Left renal pelvis (tissue), 4 donors: ENCODE measurements at places on chromosomes 1 and 21.

DNA sequence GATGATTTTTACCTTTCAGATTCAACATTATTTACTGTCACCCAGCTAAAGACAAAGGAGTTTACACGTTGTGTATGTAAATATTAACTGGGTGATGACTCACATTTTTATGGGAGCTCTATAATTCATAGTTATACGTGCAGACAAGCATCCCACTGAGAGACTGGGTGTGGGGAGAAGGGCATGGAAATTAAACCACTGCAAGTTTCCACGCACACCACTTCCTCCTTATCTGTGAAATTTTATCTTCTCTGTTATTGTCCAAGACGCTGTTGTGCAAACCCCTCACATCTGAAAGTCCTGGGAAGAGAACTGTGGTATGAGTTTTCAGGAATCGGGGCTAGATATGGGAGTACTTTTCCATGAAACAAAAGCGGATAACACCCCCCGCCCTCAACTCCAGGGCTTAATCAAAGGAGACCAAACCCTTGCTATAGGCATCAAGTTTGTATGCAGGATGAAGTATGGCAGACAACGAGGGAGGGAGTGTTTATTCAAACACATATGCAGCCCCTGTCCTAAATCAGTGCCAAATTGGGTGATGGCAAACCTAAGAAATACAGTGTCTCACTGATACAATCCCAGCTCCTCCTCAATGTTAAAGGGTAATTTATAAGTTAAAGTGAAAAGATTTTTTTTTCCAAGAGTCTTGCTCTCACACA, 23.3 kb upstream of the DPT start:
- DNase-seq, result no peak

DNA sequence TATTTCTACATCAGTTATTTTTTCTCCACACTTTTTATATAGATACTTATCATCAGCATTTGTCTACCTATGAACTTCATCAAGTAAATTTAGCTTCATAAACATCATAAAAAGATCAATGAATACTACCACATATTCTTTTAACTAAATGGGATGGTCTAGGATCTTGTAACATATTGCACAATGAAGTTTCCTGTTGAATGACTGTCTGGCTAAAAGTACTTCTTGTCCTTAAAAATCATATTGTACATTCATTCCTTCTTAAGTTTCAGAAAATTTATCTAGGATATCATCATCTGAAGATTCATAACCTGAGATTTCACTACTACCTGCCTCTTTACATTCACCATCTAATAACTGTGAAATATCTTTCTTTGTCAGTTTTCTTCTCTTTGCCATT, 69.0 kb downstream of the MAGI3 start:
- DNase-seq, result no peak

DNA sequence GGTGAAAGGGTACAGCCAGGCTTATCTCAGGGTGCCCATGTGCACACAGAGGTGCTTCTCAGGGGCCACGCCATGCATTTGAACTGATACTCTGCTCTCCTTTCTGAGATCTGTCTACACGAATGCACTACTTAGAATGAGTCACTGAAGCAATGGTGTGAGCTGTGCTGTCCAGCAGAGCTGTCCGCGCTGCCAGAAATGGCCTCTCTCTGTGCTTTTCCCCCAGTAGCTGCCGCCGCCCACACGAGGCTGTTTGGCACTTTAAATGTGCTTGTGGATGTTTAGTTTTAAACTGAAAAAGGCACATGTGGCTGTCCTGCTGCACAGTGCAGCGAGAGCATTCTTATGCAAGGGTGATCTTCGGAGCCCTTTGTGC, 87.1 kb upstream of the COL6A1 start:
- DNase-seq, result no peak

GRCh38 chr1:26418865-26419349, 8.3 kb downstream of the LIN28A start:
- no peak for DNase-seq

- no peak for DNase-seq
These were observed at the start of gene KLHL17 for GRCh38 chr1:960363-961131. KLHL17 (plus strand) TSS chr1:960584; CDS start chr1:960694, 110 bp downstream.

- DNase-seq, result no peak
These were observed 22.6 kb downstream of the FAAP20 start for GRCh38 chr1:2172012-2172411.

GRCh38 chr1:113605146-113605545, 154.1 kb downstream of the PHTF1 start:
- no peak for DNase-seq

DNA sequence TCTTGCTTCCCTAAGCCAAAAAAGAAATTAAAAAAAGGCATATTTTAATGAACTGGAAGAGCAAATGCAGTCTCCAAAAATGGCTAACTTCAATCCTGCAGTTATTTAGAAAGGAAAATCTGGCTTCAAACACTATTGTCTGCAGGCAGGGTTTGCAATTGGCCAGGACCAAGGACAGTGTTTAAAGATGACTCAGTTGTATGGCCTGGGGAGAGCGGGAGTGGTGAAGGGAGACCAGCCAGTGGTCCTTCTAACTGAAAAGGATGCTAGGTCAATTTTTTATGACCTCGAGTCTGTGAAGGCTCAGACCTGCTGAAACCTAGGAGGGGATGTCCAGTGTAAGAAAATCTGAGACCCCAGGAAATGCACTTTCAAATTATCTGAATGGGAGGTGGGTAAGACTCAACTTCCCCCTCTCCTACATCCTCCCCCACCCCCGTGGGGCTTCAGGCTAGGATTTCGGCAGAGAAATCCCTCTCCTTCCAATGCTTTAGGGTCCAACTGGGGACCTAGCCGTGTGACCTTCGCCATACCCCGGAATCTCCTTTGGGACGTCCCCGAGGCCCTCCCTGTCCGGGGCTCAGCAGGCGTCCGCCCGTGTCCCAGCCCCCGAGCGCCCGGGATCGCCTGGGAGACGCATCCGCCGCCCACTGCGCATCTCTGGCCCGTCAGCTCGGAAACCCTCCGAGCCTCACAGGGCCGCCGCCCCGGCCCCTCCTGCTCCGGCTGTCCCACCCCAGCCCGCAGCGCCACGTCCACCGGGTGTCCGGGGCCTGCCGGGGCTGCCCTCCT, 602 bp upstream of the RIMKLA start:
- DNase-seq, result no peak
